ENCODE measurements at places on chromosomes 16 and 17.

GRCh38 chr16:76583466-76583865 lies 306.3 kb downstream of the CNTNAP4 start:
- no peak for DNase-seq

DNA sequence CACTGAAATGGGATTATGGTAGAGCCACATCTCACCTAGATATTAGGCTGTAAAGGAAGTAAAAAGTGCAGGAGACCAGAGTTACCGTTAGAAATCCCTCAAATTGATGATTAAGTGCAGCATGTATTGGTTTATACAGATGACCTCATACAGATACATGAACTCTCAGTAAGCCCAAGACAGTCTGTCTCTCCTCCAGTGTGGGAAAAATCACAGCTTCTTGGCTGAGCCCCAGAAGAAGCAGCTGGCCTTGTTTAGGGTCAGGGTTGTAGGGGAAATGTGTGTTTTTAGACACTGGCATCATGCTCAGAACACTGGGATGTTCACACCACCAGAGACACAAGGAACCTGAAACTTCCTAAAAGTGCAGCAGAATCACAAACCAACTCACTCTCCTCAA lies 135.9 kb downstream of the KATNIP start:
- no peak for DNase-seq

DNA sequence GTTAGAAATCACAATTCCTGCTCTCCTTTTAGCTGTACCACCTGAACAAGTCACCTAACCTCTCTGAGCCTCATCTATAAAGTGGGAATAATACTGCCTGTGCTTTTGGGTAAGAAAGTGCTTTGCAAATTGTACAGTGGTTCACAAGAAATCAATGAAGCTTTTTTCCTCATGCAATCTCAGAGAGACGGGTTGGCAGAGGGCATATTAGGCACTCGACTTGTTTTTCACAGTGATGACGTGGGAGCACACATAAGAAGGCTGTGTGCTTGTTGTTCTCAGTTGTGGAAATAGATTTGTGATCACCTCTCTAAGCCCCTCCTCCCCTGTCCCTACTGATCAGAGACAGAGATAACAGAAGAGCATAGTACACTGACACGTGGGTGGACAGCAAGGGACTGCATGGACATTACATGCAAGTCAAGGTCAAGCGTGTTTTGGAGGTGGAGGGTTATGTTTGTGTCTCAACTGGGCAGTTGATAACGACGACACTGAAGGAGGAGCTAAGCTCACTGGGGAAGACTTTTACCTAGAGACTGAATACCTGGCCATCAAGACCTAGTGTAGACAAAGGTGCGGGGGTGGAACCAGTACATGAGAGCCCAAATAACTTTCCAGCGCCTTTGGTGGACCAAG lies 1.7 kb upstream of the GPT2 start:
- no peak for DNase-seq

GRCh38 chr17:81868674-81869220 lies 2.4 kb downstream of the ARHGDIA start:
- no peak for DNase-seq

- no peak for DNase-seq
Measured at GRCh38 chr17:3400055-3400454, 1.8 kb upstream of the OR1E1 start.

GRCh38 chr16:10934325-10935107 lies 7.8 kb downstream of the DEXI start:
- no peak for DNase-seq

Data from stimulated activated CD4-positive, alpha-beta T cell treated with anti-CD3 and anti-CD28 coated beads, TNF-alpha, amount 100 ng/mL, for 4 hours (primary cell).